Neural progenitor cell (in vitro differentiated cells): ENCODE measurements at places on chromosomes 7 and 10. TPM values are rescaled to one million over a fixed set of nuclear protein-coding genes. Genes with fewer than 3 reads are reported as not detected.

DNA sequence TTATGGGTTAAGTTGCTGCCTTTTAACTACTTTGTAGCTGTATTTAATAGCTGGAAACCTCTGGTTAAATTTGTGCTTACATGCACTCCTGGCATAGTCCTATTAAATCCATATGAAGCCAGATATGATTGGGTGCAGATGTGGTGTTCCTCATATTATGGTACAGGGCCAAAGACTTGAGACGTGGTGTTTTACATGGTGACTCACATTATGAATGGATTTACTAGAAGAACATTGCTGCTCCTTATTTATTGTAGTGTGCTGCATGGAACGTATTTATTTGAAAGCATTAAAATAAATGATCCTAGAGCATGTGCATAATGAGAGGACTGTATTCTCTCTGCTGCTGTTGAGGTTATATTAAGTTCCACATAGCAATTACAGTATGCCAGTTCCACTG, 224.1 kb downstream of the SLC25A13 start:
- H3K4me3 ChIP-seq, result no peak overlapping the region
- H3K27ac ChIP-seq, result no peak overlapping the region
- H3K36me3 ChIP-seq, result no peaks in the 10 kb centered on the region
- DNase-seq, result no peak
- no peaks in the 10 kb centered on the region for H3K27me3 ChIP-seq
- H3K4me1 ChIP-seq, result no peaks in the 10 kb centered on the region

DNA sequence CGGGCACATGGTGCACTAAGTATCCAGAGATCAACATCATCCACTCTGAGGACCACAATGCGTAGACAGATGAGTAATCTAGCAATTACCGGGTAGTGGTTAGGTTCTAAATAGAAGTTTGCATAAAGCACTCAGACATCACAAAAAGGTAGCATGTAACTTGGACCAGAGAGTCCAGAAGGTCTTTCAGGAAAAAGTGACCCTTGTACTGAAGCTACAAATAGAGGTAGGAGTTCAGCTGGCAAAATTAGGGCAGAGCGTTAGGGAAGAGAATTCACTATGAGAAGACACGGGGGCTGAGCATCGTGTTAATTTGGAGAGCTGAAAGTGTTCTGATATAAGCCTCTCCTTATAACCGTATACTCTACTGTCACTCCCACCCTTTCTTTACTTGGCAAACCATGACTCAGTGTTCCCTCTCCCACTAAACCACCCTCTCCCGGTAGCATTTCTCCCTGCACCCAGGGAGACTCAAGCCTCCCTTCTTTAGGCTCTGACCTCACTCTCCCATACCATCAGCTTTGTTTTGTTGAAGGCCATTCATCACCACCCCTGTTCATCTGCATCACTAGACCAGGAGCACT, 222.2 kb upstream of the FZD1 start:
- no peak overlapping the region for H3K27ac ChIP-seq
- no peaks in the 10 kb centered on the region for H3K27me3 ChIP-seq
- no peak for DNase-seq
- no peaks in the 10 kb centered on the region for H3K36me3 ChIP-seq
- no peak overlapping the region for H3K4me3 ChIP-seq

- DNase-seq, result no peak
- H3K4me1 ChIP-seq, result no peaks in the 10 kb centered on the region
- no peaks in the 10 kb centered on the region for H3K27me3 ChIP-seq
- H3K4me3 ChIP-seq, result no peak overlapping the region
- H3K36me3 ChIP-seq, result no peaks in the 10 kb centered on the region
- H3K27ac ChIP-seq, result no peak overlapping the region
Observed at GRCh38 chr10:6049031-6049400, 13.2 kb downstream of the IL2RA start.

- peak overlapping the region; percentile 18 for H3K4me3 ChIP-seq
- H3K27ac ChIP-seq, result peak overlapping the region; percentile 92
- no peaks in the 10 kb centered on the region for H3K27me3 ChIP-seq
- H3K4me1 ChIP-seq, result peaks cover 54% of the 10 kb centered on the region
Observed at GRCh38 chr7:127976738-127977120, 54.5 kb downstream of the LRRC4 start.

- H3K4me1 ChIP-seq, result peaks cover 19% of the 10 kb centered on the region
- DNase-seq, result no peak
- H3K27ac ChIP-seq, result no peak overlapping the region
- H3K27me3 ChIP-seq, result no peaks in the 10 kb centered on the region
- no peak overlapping the region for H3K4me3 ChIP-seq
Observed at GRCh38 chr7:3245077-3245476, 56.0 kb upstream of the SDK1 start.

DNA sequence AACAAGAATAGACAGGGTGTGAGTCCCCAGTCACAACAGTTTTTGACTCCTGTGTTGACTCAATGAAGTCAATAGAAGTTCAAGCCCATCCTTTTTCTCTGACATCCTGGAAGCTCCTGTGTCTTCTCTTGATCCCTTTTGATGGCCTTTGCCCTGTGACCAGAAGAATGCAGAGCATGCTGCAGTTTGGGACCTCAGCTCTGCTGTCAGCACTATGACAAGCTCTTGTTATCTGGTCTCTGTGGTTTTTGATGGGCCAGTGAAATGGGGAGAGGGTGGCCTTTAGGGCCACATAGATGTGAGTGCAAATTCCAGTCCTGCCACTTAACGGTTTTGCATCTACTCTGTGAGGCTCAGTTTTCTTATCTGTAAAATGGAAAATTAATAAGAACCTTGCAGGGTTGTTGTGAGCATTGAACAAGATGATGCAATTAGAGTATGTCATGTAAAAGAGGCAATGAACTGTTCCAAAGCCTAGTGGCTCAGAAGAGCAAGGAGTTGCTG, 102.4 kb upstream of the IKZF1 start:
- H3K4me1 ChIP-seq, result no peaks in the 10 kb centered on the region
- DNase-seq, result no peak
- H3K27me3 ChIP-seq, result no peaks in the 10 kb centered on the region
- H3K27ac ChIP-seq, result no peak overlapping the region
- H3K36me3 ChIP-seq, result no peaks in the 10 kb centered on the region
- H3K4me3 ChIP-seq, result no peak overlapping the region

GRCh38 chr7:102305414-102306268, 19.0 kb downstream of the SH2B2 start:
- no peak for DNase-seq
- no peak overlapping the region for H3K27ac ChIP-seq
- no peaks in the 10 kb centered on the region for H3K36me3 ChIP-seq
- no peak overlapping the region for H3K4me3 ChIP-seq
- peaks cover 3% of the 10 kb centered on the region for H3K27me3 ChIP-seq
- H3K4me1 ChIP-seq, result peaks cover 11% of the 10 kb centered on the region

GRCh38 chr7:44144968-44145478, 3.9 kb upstream of the MYL7 start:
- H3K27me3 ChIP-seq, result peaks cover 49% of the 10 kb centered on the region
- no peak for DNase-seq
- no peak overlapping the region for H3K4me3 ChIP-seq
- H3K27ac ChIP-seq, result no peak overlapping the region
- no peaks in the 10 kb centered on the region for H3K36me3 ChIP-seq

DNA sequence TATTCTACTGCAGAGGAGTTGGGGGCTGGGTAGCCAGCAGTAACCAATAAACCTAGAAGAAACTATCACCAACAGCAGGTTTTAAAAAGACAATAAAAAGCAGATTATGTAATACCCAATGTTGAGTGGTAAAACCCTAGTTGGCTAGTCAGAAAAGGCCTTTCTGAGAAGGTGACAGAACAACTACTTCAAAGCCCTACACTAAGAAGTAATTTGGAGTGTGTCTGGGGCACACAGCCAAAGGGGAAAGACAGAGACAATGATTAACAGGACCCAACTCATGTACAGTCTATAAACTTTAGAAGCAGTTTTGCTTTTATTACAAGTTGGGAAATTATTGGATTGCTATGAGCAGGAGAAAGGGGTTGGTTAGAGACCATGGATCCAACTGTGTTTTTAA, 77.2 kb upstream of the TMEM106B start:
- DNase-seq, result no peak
- H3K27me3 ChIP-seq, result no peaks in the 10 kb centered on the region
- no peaks in the 10 kb centered on the region for H3K36me3 ChIP-seq
- no peaks in the 10 kb centered on the region for H3K4me1 ChIP-seq
- no peak overlapping the region for H3K4me3 ChIP-seq

DNA sequence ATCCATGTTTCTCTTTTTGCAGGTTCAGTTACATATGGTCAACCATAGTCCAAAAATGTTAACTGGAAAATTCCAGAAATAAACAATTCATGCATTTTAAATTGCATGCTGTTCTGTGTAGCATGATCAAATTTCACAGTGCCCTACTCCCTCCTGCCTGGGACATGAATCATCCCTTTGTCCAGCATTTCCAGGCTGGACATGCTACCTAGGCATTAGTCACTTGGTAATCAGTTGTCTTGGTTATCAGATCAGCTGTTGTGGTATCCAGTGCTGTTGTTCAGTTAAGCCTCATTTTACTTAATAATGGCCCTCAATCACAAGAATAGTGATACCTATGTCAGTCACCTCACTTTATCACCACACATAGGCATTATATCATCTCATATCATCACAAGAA, 7.3 kb upstream of the PNLIP start:
- H3K36me3 ChIP-seq, result no peaks in the 10 kb centered on the region
- no peak overlapping the region for H3K4me3 ChIP-seq
- no peaks in the 10 kb centered on the region for H3K27me3 ChIP-seq
- H3K27ac ChIP-seq, result no peak overlapping the region

- H3K4me3 ChIP-seq, result no peak overlapping the region
- peaks cover 17% of the 10 kb centered on the region for H3K4me1 ChIP-seq
- no peak overlapping the region for H3K27ac ChIP-seq
- no peaks in the 10 kb centered on the region for H3K36me3 ChIP-seq
- no peaks in the 10 kb centered on the region for H3K27me3 ChIP-seq
Observed at GRCh38 chr10:35488228-35488627, 116.9 kb upstream of the GJD4 start.

Gene MRLN
- total RNA-seq, result not detected in 2 replicates

Gene POLR2J2
- 1.7 and 2.6 TPM in 2 replicates for total RNA-seq

Gene RHOBTB1
- 15.1 and 21.5 TPM in 2 replicates for total RNA-seq
